ENCODE measurements at places on chromosomes 2 and 18.
A peak's percentile ranks its signal among the peaks of the same experiment; 100 is the strongest.

DNA sequence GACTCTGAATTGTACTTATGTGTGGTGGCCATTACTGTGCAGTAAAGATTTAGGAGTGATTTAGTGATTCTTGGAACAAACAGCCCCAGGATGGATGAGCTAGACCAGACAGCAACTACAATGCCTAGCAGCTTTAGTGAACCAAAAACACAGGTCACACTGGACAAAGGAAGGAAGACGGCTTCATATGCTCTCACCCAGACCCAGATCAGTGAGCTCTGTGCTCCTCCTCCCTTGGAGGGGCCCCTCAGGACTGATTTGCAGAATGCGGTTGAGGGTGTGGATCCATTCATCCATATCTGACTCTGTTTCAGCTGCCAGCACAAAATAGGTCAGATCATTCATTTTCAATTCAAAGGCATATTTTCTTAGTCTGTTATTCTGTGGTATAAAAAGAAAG lies 159.7 kb upstream of the CCDC195 start:
- no peak for DNase-seq

GRCh38 chr2:121902171-121902591 lies 146.7 kb downstream of the TSN start:
- no peak for DNase-seq

- DNase-seq = no peak
These were observed 87.7 kb upstream of the TGFA start for GRCh38 chr2:70641263-70641784.

GRCh38 chr2:144389151-144389929 lies 130.6 kb downstream of the ZEB2 start:
- DNase-seq = no peak

DNA sequence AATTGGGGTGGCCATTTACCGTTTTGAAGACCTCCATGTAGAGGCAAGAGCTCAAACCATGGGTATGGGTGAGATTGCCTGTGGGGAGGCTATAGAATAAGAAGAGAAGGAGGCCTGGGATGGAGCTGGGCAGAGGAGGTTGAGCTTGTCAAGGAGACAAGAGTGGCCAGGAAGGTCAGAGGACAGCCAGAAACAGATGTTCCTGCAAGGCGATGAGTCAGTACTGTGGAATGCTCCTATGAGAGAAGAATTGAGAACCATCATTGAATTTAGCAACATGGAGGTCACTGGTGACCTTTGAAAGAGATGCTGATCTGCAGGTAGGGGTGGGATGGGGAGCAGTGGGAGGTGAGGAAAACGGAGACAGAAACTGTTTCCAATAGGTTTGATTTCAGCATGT lies 3.5 kb downstream of the ACSL3 start:
- no peak for DNase-seq

DNA sequence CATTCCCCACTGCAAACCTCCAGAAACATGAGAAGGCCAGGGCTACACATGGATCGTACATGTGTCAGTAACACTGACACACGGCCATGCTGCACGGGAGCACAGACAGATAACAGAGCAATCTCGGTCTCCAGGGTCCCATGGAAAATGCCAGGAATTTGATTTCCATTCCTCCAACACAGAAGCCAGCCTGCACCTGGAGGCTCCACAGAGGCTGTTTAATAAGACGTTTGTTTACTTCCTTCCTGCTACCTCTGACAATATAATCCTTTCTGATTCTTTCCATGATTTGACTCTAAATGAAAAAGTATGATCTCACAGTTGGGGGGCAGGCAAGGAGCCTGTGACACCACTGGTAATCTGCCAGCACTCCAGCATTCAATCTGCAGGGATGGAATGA lies 210.9 kb upstream of the DDX18 start:
- DNase-seq = no peak

- DNase-seq = peak; percentile 87
These were observed 43.4 kb downstream of the MYL12B start for GRCh38 chr18:3305354-3305762.

GRCh38 chr2:200703926-200704637 lies 107.6 kb upstream of the BZW1 start:
- DNase-seq = no peak

GRCh38 chr18:54147439-54147838 lies 77.0 kb downstream of the MBD2 start:
- DNase-seq = no peak

All from fibroblast of skin of left quadriceps (primary cell).